Pulmonary artery endothelial cell (primary cell): ENCODE measurements at places on chromosomes 4 and X.
A peak's percentile ranks its signal among the peaks of the same experiment; 100 is the strongest.

GRCh38 chr4:37946503-37947179 is 13.6 kb upstream of the PTTG2 start:
- DNase-seq = no peak

- DNase-seq = no peak
Measured at GRCh38 chr4:77586951-77587383, 18.7 kb upstream of the CXCL13 start.

DNA sequence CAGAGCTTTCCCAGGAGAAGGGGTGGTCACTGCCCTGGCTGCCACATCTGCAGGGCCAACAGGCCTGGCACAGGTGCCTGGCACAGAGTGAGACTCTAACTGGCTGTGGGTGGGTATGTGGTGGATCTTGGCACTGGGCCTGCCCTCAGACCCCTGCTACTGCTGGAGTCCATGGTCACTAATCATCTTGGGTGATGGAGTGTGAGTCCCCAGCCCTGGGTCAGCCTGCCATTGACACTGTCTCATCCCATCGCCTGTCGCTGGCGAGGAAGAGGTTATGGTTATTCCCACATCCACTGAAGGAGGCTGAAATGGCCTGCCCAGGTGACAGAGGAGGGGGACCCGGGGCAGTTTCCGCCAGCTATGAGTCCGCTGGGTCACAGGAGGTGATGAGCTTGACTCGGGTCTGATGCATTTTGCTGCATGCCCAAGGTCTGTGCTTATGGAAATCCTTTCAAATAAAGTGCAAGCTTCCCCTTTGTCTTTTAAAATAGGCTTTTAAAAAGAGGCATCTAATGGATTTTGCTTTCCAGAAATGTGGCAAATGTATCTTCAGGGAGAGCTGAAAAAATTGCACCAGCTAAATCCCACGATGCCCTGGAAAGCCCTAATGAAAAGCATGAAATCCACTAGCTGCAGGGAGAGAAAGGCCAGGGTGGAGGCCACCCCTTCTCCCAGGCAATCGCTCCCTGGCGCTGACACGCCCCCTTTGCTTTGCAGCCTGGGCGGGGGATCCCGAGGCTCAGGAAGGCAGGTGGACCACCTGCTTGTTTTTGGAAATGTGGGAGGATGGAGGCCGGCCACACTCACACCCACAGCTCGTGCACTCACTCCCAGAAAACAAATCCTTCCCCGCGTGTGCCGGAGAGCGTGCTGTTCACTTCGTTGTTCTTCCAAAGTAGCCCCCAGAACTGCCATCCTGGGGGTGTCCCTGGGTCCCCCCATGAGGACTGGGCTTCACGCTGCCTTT is 54.9 kb downstream of the ABLIM2 start:
- no peak for DNase-seq

DNA sequence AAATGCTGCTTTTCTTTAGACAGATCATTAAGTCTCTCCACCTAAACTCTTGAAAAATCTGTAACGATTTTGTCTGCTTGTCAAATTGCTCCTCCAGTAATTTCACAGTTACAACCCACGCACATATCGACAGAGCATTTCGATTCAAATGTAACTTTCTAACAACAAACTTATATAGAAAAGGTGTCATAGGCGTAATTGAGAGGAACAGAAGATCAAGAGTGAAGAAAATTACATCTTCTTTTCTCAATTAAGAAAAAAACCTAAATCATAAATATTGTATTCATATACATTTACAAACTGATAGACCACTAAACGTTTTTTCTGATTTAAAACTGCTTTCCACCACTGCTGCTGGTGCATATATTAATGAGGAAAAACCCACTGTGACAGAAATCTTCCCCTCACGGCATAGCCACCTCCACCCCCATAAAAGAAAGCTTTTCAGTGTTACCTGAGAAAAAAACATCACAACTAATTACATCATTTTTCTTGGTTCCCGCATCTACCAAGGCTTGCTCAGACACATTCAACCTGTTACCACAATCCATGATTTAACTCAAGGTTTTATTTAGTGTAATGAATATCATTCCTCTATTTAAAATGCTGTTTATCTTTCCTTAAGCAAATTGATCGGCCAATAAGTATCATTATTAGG is 1.9 kb downstream of the GPM6A start:
- no peak for DNase-seq

- no peak for DNase-seq
Measured at GRCh38 chrX:37779857-37780256, at the start of gene CYBB. TSS of gene CYBB (plus strand) at chrX:37780059. CDS start at chrX:37780078, 19 bp downstream.

DNA sequence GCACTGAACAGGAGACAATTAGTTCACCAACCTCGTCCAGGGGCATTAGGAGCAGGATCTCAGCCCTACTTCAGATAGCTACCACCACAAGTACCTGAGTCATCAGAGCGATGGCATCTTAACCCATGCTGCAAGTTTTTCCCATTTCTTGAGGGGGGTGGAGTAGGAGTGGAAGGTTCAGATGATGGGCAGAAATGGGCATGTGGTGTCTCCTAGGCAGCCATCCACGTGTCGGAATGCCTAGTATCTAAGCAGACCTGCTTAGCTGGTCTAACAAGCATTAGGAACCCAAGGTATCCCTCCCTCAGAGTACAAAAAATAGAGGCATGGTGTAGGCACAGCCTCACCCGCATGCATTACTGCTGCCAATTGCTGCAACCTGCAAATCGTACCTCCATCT is 159.1 kb upstream of the DGKK start:
- DNase-seq = no peak

DNA sequence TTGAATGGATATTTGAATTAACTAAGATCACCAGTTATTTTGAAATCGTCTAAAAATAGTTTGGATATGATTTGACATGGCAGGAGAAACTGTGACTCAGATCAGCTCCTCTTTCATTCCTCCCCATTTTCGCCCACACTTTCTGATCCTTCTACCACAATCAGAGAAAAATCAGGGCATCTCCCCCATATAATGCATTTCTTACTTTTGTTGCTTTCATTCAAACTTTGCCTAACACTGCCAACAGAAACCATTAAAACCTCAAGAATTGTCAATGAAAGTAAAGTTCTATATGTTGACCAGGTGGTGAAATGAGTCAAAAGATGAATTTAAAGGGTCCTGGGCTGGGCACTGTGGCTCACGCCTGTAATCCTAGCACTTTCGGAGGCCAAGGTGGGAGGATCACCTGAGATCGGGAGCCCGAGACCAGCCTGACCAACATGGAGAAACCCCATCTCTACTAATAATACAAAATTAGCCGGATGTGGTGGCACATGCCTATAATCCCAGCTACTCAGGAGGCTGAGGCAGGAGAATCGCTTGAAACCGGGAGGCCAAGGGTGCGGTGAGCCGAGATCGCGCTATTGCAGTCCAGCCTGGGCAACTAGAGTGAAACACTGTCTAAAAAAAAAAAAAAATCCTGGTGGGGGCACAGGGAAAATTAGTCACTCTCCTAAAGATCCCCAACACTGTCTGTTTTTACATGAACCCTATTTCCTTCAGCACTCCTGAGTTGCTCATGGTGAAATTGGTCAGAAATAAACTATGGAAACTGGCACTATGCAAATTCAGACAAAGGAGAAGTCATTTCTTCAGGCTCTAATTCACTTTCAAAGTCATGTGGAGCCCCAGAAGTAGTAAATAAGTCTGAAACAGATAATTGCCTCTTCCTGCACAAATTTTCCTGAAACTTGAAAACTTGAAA is 122.8 kb upstream of the NOCT start:
- DNase-seq = no peak

- DNase-seq = no peak
Measured at GRCh38 chr4:147799986-147800555, 68.2 kb downstream of the ARHGAP10 start.

GRCh38 chrX:46820391-46821100 is 16.3 kb upstream of the RP2 start:
- DNase-seq = no peak

GRCh38 chr4:6750286-6751221 is 32.0 kb upstream of the KIAA0232 start:
- DNase-seq = no peak

DNA sequence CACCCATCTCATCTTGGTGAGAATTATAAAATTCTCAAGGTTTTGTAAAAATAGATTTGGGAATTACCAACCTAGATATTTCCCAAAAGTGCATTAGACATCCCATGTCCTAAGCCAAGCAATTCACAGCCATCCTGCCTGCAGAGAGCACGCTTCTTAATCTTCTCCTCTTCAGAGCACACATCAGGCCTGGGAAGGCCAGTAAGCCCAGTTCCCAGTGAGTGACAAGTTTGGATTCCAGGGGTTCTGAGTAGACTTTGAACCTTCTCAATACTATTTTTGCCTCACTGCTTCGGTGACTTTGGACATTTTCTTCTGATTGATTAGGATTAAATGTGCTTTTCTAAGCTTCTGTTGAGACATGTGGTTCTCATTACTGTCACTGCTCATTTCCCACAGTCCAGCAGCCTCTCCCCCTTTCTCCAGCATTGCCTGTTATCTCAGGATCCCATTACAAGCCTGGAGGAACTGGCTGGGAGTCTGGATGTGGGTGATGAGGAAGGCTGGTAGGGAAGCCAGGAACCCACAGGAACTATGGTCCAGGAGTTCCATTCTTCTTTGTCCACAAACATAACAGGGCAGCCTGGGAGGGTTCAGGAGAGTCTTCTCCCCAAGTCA is 56.4 kb upstream of the TMEM150C start:
- no peak for DNase-seq

- no peak for DNase-seq
Measured at GRCh38 chrX:17035111-17035510, 88.7 kb downstream of the REPS2 start.

- DNase-seq = no peak
Measured at GRCh38 chr4:10163296-10163695, 46.7 kb upstream of the WDR1 start.

GRCh38 chr4:102734591-102735385 is 26.0 kb downstream of the MANBA start:
- DNase-seq = no peak

DNA sequence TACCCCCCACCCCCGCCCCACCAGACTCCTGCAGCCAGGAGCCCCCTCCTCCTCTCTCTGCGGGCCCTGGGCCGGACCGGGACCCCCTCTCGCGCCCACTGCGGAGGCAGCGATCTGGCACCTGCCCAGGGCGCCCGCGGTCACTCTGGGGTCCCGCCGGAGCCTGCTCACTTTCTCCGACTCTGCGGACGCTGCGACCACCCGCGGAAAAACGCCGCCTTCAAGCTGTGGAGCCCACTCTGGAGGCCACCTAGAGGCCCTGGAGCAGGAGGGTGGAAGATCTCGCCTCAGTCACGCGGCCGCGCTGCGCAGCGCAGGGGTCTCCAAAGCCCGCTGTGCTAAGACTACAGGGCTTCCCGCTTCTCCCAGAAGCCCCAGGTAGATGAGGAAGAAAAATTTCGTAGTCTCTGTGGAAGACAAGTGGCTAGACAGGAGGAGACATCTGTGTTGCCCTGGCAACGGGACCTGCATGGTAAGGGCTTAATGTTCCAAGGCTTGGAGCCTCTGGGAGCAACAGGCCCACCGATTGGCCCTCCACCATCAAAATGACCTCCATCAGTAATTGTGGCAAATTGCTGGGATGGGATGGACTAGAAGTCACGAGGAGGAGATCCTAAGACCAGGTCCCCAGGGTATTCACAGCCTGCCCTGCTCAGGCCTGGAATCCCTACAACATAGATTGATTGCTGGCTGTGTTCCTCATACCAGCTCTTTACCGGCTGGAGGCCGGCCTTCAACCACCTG is at the start of gene PNMA6F:
Gene PNMA6F, minus strand, starts transcription at position 387 of the 744 bp plus-strand sequence. CDS start 1,093 bp downstream, outside the sequence.
- DNase-seq = no peak

GRCh38 chrX:13024986-13025385 is 19.4 kb downstream of the FAM9C start:
- no peak for DNase-seq

- DNase-seq = peak; percentile 45
Measured at GRCh38 chr4:163332526-163333406, at the start of gene NPY1R. TSS of gene NPY1R (minus strand) at chr4:163332596. CDS start at chr4:163326554, 6,042 bp downstream.

DNA sequence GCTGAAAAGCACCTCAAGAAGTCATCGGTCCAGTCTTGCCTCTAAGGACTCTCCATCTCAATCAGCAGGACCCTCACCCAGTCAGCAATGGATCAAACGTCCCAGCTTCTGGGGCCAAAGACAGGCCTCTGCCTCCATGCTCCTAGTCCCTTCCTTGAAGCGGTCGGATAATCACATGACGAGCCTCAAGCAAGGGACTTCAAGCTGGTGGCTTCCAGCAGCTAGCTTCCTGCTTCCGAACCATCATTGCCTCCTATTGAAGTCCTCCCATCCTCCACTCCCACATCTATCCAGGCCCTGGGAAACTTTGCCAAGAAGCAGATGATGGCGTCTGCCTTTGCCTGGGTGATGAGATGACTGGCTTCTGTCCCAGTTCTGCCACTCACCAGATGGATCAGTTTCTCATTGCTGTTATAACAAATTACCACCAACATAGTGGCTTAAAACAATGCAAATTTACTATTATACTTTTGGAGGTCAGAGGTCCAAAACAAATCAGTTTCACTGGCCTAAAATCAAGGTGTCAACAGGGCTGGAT is 135.2 kb upstream of the MAMLD1 start:
- no peak for DNase-seq

DNA sequence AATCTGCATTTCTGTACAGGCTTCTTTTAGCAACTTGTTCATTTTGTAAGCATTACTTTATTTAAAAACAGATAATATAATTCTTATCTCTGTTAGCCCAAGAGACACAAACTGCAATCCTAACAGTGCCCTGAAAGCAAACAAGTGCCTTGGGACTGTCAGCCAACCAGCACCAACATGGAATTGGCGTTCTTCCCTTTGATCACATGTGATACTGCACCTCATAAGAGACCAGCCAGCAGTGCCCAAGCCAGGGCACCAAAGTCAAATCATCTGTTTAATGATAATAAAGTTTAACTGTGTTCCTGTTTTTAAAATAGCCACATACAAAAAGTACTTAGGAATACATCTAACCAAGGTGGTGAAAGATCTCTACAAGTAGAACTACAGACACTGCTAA is 223.2 kb downstream of the PRDM5 start:
- DNase-seq = no peak

GRCh38 chrX:48451708-48452107 is 18.4 kb downstream of the SLC38A5 start:
- DNase-seq = no peak

GRCh38 chrX:149630681-149631233 is 835 bp downstream of the TMEM185A start:
- DNase-seq = no peak

DNA sequence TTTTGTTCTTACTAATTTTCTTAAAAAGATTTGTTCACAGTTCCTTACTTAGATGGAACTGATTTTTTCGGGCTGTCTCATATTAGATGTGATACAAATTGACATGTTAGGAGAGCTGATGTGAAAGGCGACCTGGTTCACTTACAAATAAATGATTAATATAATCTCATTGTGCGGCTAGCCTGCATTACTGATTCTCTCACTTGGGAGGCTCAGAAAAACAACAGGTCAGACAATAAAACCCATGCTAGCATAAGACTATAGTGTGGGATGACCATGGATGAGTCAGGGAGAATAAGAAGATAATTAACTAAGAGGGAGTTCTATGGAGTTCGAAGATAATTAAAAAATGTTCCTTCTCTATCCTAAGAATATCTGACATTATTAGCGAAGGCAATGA is 40.8 kb downstream of the RTL9 start:
- DNase-seq = no peak
